Cerebellum (tissue), 4 donors: ENCODE measurements at places on chromosomes 5 and 9. TPM values are rescaled to one million over a fixed set of nuclear protein-coding genes. Genes with fewer than 3 reads are reported as not detected.

The SHOC1 gene
- total RNA-seq, result not detected

The SHLD3 gene
- 7.8 TPM for total RNA-seq

The RORB gene
- 21.3 TPM for total RNA-seq

The CCDC152 gene
- 7.4 TPM for total RNA-seq

The PCDHA1 gene
- 7.5 TPM for total RNA-seq

The ACTL7A gene
- not detected for total RNA-seq

The NUTM2F gene
- not detected for total RNA-seq

The GARIN3 gene
- total RNA-seq, result not detected

The SLC36A1 gene
- 14.1 TPM for total RNA-seq

The LECT2 gene
- not detected for total RNA-seq

The FOXD4 gene
- total RNA-seq, result 1.00 TPM

The TAS2R1 gene
- total RNA-seq, result 0.45 TPM
